Stimulated activated CD8-positive, alpha-beta memory T cell treated with anti-CD3 and anti-CD28 coated beads, Interleukin-7, amount 100 ng/mL, for 4 hours (primary cell): ENCODE measurements at places on chromosomes 4 and X.

- DNase-seq, result no peak
Observed at GRCh38 chr4:27775156-27775555, 914.5 kb downstream of the STIM2 start.

- no peak for DNase-seq
Observed at GRCh38 chr4:74661427-74662201, 132.7 kb downstream of the BTC start.

DNA sequence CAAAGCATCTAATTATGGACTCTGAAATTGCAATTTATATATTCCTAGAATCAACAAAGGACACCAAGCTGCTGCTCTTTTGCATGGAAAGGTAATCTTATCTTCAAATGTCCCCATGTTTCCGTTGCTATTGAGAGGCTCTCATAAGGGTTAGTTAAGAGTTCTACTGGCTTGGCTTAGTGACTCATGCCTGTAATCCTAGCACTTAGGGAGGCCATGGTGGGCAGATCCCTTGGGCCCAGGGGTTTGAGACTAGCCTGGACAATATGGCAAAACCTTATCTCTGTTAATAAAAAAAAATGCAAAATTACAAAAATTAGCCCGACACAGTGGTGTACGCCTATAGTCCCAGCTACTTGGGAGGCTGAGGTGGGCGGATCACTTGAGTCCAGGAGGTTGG is 93.4 kb upstream of the RAPGEF2 start:
- no peak for DNase-seq

- DNase-seq, result no peak
Observed at GRCh38 chr4:127509155-127509554, 123.6 kb upstream of the INTU start.

GRCh38 chrX:71885099-71885498 is 25.5 kb upstream of the NHSL2 start:
- DNase-seq, result no peak

DNA sequence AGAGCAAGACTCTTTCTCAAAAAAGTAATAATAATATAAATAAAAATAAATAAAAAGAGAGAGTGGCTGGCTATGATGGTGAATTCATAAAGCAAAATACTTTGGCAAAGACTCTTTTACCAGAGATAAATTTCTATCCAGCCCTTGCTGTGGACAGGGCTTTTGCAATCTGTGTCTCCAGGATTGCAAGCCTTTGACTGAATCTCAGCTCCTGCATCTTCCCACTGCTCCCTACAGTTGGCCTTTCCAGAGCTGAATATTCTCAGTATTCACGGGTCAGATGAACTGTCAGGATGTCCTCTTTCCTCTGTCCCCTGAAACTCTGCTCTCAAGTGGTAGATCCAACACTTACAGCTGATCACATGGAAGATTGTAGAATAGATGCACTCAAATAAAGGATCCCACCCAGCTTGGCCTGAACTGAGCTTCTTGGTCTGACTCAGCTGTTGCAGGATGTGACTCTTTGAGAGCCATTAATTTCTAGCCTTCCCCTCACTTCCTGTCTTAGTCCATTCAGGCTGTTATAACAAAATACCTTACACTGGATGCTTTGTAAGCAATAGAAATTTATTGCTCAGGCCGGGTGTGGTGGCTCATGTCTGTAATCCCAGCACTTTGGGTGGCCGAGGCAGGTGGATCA is 123.4 kb upstream of the GUCY1A1 start:
- DNase-seq, result no peak

DNA sequence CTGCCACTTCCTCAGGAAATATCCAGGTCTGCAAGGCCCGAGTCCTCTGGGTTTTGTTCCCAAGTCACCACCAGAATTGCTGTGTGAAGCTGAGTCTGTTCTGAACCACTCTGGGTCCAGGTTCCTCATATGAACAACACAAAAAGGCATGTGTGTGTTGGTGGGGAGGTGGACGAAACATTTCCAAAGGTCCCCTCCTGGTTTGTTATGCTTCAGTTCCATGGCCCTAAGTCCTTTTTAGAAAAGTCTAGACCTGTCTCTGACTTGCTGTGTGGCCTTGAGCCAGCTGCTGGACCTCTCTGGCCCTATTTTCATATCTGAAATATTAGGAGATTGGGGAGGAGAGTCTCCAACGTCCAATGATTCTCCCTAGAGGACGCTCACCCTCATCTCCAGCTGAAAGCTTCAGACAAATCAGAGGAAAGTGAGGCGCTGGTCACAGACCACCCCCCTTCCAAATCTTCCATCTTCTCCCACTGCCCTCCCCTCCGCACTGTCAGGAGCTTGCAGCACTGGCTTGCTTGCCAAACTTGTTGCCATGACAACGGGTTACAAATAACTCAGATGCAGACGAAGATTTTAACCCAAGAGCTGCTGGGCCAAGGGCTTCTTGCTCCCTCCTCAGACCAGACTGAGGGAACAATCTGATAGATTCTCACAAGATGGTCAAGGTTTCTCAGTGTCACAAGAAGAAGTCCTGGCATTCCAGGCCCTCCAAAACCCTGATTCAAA is 64.5 kb downstream of the SMC1A start:
- DNase-seq, result no peak

DNA sequence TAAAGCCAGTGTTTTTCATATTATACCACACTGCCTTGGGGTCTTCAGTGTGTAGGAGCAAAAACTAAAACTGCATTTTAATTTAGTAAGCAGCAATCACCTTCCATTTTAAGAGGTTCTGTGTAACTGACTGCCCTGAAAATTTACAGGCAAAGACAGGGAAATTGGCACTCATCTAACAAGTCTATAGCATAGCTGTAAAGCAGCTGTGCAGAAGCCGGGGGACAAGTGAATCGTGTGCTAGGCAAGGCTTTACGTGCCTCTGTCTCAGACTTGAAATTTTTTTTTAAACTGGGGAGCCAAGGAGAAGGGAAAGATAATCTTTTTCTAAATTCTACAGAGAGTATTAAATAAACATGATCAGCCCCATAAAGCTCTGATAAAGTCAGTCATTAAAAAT is 39.7 kb downstream of the TSPAN5 start:
- no peak for DNase-seq

- no peak for DNase-seq
Observed at GRCh38 chrX:140599851-140600250, 95.0 kb upstream of the SOX3 start.

DNA sequence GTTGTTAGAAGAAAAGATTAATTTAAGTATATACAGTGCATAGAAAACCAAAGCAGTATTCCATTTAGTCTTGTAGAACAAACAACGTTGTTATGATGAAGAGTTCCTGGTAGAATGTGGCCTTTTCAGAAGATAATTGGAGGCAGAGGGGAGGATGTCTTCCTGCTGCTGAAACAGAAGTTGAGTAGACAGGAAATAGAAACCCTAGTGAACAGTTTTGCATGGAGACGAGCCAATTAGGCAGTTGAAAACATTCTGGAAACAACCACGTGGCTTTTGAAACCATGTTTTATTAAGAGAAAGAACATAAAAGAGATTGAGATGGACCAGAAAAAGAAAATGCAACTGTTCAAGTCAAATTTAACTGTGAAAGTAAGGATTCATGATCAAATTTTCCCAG is 325.2 kb downstream of the CAMK2D start:
- no peak for DNase-seq

GRCh38 chr4:16794816-16795445 is 103.5 kb downstream of the LDB2 start:
- no peak for DNase-seq

DNA sequence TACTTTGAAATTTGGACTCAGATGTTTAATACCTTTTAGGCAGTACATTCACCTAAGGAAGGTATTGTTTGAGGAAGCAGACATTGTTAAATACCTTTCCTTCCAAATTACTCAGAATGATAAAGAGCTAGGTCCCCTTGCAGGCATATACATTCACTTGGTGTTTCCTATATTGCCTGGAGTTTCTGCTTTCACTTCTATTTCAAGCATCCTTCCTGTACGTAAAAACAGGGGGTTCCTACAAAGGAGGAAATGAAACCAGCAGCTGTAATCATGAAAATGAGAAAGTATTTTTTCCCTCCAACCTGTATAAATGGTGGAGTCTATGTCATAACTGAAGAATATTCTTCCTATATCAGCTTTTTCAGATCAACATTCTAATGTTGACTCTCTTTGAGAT is 90.4 kb upstream of the RASGEF1B start:
- no peak for DNase-seq

DNA sequence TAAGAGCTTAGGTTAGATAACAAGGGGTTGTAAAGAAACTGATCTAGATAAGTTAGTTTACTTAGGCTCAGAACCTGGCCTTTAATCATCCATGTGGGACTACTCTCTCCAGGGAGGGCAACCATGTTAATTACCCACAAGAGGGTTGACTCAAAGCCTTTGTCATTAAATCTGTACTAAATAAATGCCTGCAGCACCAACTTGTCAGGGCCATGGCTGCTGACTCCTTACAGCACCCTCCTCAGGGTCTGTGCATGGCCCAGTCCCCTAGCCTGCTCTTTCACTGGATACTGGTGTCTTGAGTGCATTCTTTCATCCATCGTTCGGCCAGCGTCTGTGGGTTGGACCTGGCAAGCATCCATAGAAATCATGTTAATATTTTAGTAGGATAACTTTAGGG is 34.7 kb downstream of the CASP3 start:
- no peak for DNase-seq

DNA sequence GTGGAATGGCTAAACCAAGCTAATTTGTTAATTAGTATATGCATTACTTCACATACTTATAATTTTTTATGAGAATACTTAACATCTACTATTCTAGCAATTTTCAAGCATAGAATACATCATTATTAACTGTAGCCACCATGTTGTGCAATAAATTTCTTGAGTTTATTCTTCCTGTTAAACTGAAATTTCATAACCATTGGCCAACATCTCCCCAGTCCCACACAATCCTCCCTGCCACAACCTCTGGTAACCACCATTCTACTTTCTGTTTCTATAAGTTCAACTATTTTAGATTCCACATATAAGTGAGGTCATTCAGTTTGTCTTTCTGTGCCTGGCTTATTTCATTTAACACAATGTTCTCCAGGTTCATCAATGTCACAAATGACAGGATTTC is 208.5 kb downstream of the PPP4R3C start:
- no peak for DNase-seq

GRCh38 chrX:71604796-71605568 is 13.3 kb downstream of the CXCR3 start:
- no peak for DNase-seq

DNA sequence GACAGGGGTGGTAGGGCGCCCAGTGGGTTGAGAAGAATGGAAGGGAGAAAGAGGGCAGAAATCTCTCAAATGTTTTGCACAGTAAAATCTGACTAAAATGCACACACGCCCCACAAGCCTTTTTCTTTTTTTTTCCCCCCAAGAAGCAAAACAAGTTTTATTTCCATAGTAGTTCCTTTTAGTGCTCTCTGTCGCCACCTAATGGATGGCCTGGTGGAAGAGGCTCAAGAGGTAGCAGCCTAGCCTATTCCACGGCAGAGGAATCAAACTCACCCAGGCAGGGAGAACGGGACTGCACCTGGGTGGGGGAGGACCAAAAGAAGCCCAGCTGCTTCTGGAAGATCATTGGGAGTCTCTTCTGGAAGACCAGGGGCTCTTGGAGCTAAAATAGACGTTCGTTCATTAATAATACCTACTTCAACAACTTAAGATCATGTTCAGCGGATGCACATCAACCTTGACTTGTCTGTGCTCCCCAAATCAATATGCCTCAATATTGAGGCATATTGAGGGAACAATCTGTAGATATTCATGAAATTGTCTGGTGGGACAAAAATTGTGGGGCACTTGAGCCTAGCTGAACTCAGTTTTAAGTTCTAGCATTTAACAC is 31.6 kb upstream of the IRAK1 start:
- peak; percentile 25 for DNase-seq

DNA sequence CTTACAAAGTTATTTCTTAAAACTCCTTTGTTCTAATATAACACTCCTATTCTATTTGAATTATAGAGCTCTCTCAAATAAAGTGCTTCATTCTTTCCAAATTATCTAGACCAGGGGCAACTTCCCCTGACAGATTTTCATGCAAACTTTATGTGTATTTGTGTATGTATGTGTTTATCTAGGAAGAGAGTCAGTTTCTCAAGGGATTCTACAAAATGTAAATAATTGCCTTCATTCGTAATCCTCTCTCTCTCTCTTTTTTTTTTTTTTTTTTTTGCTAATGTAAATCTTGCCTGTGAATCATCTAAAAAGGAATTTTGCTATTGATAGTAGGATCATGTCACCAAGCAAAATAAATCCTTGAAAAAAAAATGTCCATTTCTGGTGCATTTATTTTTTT is 38.9 kb upstream of the RBPJ start:
- no peak for DNase-seq

- no peak for DNase-seq
Observed at GRCh38 chrX:30620980-30621618, 32.1 kb upstream of the GK start.

GRCh38 chr4:2071912-2072867 is 13.1 kb downstream of the NAT8L start:
- no peak for DNase-seq

- DNase-seq, result no peak
Observed at GRCh38 chr4:108058685-108059440, 69.2 kb downstream of the HADH start.

- DNase-seq, result no peak
Observed at GRCh38 chrX:2735270-2735669, 16.6 kb upstream of the XG start.

- DNase-seq, result no peak
Observed at GRCh38 chrX:66193821-66194220, 29.8 kb downstream of the HEPH start.

GRCh38 chr4:152257601-152258066 is 278.3 kb downstream of the FBXW7 start:
- DNase-seq, result no peak

DNA sequence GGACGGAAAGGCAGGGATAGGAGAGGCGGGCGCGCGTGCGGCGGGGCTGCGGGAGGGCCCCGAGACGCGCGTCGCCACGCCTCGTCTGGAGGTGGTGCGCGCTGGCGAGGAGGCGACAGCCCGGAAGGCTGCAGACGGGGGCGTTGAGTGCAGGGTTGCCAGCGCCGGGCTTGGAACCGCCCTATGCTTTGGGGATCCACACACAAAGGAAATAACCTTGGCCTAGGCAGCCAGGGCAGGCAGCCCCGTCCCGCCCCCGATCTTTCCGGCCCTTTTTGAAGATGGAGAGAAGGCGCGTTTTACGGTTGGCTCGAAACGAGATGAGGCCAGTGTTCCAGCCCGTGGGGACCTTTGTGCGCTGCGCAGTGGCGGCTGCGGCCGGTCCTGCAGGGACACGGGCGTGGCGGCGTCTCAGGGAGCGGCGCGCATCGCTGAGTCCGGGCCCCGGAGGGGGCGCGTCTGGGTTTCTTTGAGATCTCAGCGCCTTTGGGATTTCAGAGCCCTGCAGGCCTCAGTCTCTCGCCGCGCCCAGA is 50.8 kb upstream of the TRIM2 start:
- peak; percentile 35 for DNase-seq

GRCh38 chr4:79847411-79847810 is 225.6 kb downstream of the ANTXR2 start:
- DNase-seq, result no peak
